ENCODE measurements at places on chromosomes 7 and 10.
A peak's percentile ranks its signal among the peaks of the same experiment; 100 is the strongest.

DNA sequence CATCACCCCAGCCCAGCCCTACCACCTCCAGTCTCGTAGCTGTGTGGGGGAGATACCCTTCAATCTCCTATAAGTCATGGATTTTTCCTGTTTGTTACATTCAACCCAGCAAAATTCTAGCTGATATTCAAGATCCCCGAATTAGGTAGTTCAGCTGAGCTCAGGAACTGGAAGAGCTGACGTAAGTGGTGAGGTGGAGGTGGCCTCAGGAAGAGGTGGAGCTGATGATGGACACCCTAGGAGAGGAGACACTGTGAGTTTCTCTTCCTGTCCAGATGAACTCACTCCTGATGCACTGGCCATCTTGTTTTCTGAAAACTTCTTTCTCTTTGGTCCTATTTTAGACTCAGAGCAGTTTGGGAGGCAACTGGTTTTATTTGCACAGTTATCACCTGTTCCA, 90.5 kb upstream of the PITRM1 start:
- DNase-seq = no peak

- no peak for DNase-seq
These were observed 195.1 kb downstream of the TCERG1L start for GRCh38 chr10:131116216-131116990.

- DNase-seq = no peak
These were observed 521.5 kb downstream of the SUGCT start for GRCh38 chr7:40656349-40656748.

DNA sequence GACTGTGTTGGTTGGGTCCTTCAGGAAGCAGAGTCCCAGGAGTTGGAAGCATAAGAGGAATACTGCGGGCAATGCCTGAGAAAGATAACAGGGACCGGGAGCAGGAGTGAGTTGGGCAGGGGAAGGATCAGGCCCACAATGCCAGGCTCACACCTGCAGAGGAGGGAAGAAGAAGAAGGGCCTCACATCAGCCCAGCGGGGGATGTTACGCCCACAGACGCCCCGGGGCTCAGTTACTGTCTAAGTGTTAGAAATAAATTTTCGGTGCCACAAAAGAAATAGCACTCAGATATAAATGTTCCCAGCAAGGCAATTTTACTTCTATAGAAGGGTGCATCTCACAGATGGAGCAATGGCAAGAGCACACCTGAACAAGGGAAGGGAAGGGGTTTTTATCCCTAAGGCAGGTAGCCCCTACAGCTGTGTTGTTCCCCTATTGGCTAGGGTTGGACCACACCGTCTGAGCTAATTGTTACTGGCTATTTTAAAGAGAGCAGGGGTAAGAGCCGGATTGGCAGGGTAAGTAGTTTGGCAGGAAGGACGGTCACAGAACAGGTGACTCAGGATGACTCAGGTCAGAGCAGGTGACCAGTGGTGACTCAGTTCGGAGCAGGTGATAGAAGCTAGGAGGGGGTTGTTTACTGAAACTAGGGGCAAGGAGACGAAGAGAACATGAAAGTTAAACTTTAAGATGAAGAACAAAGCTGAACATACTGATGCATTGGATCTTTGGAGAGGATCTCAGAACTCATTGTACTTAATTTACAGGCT, at the start of gene NOS3:
Gene NOS3, plus strand, starts transcription at position 602 of the 771 bp plus-strand sequence. CDS start 2,787 bp downstream, outside the sequence.
- DNase-seq = no peak

DNA sequence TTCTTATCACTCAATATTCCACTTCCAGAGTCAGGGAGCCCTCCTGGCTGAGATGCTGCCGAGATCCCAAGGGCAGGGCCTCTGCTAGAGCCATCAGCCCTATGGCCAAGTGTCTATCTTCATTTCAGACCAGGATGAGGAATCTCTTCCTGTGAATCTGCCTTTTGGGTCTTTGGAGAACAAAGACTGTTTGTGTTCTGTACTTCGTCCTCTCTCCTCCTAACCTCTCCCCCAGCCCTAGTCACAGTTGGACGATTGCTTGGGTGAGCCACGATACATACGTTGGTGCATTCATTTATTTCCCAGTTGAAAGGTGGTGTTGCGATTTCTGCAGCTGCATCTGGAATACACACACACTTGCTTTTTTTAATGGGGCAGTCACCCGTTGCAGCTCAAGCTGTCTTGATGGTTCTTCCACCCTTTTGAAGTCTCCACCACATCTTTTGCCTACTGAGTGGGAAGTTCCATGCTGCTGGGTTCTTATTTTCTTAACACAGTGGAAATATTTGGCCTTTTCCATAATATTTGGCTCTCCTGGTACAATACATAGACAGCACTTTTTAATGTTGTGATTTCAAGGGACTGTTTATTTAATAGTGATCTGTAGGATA, 26.7 kb downstream of the SH3PXD2A start:
- DNase-seq = no peak

GRCh38 chr10:97450828-97451227, 4.9 kb downstream of the ZDHHC16 start:
- no peak for DNase-seq

DNA sequence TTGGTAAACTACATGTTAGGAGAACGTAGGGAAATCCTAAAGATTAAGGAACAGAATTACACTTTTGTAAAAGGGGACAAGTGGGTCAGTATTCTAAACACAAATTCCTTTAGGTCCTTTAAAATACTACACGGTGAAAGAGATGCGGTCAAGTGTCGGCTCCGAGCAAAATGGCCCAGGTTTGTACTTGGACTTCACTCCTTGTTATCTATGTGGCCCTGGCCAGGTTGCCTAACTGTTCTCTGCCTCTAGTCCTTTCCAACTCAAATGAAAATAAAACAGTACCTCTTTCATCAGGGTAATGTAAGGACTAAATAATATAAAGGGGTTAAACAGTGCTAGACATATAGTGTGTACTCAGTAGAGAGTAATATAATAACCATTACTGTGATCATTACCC, 344.8 kb downstream of the PARD3 start:
- DNase-seq = no peak

DNA sequence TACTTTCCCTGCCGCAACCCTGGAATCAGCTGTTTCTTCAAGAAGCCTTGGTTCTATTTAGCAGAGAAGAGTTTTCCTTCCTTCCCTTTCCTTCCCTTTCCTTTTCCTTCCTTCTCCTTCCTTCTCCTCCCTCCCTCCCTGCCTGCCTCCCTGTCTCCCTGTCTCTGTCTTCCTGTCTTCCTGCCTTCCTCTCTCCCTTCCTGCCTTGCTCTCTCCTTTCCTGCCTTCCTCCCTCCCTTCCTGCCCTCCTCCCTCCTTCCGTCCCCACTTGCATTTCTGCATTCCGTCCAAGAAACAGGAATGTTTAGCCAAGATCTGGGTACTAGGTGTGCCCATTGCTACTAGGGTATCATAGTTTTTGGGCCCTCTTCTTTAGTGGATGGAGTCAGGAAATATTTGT, 21.9 kb downstream of the SND1 start:
- no peak for DNase-seq

GRCh38 chr10:31157123-31158010, 125.7 kb upstream of the ZNF438 start:
- DNase-seq = no peak

- DNase-seq = no peak
These were observed 274.3 kb downstream of the ZMYND11 start for GRCh38 chr10:409408-410040.

- DNase-seq = no peak
These were observed 1.9 kb upstream of the SH2D4B start for GRCh38 chr10:80535671-80536360.

DNA sequence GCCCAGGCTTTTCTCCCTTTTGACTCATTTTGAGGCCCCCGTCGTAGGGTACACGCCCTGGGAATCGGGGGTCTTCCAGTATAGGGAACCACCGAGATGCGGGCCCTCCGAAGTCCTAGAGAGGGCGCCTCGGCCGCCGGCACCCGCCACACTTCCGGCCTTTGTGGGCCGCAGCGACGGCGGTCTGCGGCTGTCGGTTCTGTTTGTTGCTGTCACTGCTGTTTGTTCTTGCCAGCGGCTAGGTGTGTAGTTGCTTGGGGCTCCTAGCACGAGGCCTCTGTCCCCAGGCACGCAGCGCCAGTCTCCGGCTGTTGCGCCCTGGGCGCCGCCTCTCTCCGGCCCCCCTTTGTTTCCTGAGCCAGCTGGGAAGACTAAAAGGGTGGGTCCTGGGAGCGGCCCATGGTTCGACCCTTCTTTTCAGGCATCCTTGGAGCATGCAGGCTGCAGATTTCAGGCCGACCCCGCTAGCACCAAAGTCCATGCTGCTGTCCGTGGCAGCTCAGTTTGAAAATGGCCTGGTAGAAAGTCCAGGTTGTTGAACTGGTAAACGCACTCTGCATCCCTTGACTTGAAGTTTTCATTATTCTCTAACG, 17.8 kb upstream of the ZKSCAN1 start:
- no peak for DNase-seq

DNA sequence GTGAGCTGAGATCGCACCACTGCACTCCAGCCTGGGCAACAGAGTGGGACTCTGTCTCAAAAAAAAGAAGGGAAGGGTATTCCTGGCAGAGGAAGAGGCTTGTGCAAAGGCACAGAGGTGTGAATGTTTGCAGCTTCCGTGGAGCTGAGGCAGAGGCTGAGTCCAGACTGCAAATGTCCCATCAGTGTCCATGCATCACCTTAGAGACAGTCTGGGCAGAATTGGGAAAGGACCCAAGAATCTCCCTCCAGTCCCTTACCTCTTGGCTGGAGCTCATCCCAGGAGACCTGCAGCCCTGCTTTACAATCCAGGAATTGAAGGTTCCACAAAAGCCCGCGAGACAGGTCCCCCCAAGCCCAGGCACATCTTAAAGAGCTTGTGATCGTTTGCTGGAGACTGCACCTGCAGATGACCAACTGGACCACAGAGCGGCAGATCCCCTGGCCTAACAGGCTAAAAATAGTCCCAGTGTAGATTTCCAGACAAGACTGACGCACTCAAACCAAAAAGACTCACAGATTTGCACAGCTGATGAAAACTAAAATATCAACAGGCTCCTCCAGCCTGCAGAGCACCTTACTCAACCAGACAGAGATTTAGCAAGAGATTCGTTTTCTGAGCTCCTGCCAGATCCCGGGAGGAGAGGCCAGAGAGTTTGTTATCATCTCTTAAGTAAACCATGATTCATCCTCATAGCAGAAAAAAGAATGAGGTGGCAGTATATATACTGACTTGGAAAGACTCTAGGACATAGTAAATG, 22.9 kb upstream of the NANOS1 start:
- peak; percentile 58 for DNase-seq

GRCh38 chr7:6725003-6725402, 18.3 kb upstream of the ZNF12 start:
- DNase-seq = no peak

- no peak for DNase-seq
These were observed 219.4 kb upstream of the CELF2 start for GRCh38 chr10:10798102-10798863.

Data from HS-27A (cell line).